Uterus (tissue), 4 donors: ENCODE measurements at places on chromosomes 3 and 15. TPM values are rescaled to one million over a fixed set of nuclear protein-coding genes. Genes with fewer than 3 reads are reported as not detected.

The RLBP1 gene
- not detected for total RNA-seq

DNA sequence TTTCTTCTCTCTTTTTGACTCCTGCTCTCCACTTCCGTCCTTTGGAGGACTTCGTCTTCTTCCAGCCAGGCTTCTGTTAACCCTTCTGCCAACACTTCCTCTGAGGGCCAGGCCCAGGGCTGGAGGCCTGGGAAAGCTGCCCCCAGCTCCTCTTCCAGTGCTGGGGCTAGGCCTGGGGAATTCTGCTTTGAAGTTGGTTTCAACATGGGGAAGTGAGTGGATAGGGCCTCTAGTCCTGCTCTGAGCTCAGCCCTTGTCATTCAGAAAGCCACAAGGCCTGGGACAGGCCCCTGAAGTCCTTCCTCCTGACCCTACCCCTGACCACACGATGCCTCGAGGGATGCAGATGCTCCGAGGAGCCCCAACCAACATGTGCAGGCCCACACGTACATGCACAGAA is 53.9 kb upstream of the HERC1 start:
- DNase-seq: no peak

GRCh38 chr15:66716656-66717020 is 14.6 kb downstream of the SMAD6 start:
- no peak for DNase-seq

GRCh38 chr15:97248376-97248775 is 712.1 kb upstream of the ARRDC4 start:
- no peak for DNase-seq

DNA sequence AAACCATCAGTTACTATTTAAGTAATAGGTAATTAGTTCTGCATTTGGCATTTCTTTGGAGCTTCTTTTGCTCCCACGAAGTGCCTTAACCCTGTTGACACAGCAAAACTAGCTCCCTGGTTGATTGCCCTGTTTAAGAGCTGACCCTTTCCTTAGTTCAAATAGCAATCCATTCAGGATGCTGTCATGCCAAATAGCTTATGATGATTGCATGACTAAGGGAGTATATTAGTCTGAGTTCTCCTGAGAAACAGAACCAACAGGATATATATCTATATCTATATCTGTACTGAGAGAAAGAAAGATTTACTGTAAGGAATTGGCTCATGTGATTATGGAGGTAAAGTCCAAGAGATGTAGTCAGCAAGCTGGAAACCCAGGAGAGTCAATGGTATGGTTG is 50.3 kb upstream of the SPRED1 start:
- no peak for DNase-seq
